ENCODE measurements at places on chromosomes 3 and 15.

GRCh38 chr3:114800272-114801031, 346.6 kb downstream of the ZBTB20 start:
- no peak for DNase-seq

DNA sequence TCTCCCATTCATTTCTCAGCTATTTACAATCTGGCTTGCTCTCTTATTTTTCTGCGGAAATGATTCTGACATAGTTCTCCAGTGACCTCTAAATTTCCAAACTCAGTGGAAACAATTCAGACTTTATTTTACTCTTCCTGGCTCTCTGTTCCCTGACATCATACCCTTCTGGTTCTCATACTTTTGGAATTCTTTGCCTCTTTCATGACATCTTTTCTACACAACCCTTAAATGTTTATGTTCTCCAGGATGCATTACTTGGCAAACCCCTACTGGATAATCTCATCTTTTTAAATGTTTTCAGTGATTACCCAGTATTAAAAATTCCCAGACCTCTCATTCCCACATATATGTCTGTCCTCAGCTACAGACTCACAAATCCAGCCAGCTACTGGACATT, 23.9 kb upstream of the PLSCR4 start:
- DNase-seq: no peak

GRCh38 chr3:174251681-174252080, 607.5 kb upstream of the NAALADL2 start:
- no peak for DNase-seq

DNA sequence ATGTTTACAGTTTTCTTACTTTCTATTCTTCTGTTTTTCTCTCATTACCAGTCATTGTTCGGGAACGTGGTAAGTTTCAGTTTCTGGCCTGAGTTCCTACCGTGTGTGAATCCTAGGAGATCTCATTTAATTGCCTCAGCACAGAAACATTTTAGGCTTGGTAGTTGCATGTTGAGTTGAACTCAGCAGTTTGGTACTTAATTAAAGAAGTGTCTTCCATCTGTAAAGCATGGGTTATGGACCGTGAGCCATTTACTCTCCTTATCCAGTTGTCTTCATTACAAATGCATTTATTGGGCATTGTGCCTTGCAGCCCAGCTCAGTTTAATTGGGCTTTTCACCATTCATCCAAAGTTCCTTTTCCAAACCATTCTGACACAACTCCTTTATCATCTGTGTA, 142.1 kb upstream of the CHRM5 start:
- DNase-seq: no peak

DNA sequence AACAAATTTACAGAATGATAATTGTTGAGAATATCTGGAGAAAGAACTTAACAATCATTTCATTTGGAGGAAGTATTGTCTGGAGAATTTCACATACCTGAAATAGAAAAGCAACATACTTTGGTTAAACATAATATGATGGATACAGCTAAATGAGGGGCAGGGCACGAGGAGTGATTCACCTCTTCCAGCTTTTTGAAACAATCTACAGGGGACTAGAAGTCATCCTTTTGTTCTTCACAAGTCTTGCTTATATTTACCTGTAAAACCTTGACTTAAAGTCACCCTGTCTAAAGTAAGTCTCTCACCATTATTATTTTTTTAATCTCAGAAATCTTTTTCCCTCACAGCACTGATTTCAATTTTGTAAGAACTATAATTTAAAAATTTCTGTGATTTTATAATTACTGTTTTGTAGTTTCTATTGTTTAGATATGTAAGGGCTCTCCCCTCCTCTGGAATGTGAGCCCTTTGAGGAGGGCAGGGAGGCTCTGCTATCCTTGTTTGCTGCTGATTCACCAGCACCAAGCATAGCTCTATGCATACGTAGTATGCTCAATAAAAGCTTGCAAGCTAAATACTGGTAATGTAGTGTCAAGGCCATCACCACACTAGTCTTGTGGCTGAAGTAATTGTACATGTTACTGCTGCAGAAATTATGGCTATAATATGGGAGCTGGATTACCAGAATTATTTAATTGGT, 193.9 kb upstream of the THRB start:
- no peak for DNase-seq

GRCh38 chr3:4340411-4341335, 37.5 kb downstream of the SETMAR start:
- no peak for DNase-seq

GRCh38 chr3:129612534-129613366, 6.3 kb upstream of the PLXND1 start:
- DNase-seq: no peak

DNA sequence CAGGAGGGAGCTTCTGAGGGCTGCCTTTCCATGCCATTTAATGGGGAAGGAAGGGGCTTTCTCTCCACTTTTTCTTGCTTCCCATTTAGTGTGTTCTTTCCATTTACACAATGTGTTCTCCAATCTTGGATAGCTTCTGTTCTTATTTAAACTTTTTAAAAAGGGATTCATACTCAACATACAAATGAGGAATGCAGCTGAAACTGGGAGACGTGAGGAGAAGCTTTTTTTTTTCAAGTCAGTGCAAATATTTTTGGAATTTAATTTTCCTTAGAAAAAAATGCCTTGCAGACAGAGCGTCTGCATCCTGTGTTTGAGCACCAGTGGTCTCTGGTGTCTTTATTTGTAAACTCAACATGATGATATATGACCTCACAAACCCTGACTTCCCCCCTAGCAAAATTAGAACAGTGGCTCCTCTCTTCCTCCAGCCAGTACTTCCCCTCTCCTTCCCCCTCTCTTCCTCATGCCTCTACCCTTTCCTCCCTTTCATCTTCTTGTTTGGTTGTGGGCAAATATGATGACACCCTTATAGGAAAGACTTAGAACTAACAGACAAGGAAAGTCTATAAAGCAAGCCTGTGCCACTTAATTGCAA, 48.1 kb upstream of the PCSK6 start:
- no peak for DNase-seq

GRCh38 chr3:81465510-81466200, 295.8 kb downstream of the GBE1 start:
- no peak for DNase-seq

DNA sequence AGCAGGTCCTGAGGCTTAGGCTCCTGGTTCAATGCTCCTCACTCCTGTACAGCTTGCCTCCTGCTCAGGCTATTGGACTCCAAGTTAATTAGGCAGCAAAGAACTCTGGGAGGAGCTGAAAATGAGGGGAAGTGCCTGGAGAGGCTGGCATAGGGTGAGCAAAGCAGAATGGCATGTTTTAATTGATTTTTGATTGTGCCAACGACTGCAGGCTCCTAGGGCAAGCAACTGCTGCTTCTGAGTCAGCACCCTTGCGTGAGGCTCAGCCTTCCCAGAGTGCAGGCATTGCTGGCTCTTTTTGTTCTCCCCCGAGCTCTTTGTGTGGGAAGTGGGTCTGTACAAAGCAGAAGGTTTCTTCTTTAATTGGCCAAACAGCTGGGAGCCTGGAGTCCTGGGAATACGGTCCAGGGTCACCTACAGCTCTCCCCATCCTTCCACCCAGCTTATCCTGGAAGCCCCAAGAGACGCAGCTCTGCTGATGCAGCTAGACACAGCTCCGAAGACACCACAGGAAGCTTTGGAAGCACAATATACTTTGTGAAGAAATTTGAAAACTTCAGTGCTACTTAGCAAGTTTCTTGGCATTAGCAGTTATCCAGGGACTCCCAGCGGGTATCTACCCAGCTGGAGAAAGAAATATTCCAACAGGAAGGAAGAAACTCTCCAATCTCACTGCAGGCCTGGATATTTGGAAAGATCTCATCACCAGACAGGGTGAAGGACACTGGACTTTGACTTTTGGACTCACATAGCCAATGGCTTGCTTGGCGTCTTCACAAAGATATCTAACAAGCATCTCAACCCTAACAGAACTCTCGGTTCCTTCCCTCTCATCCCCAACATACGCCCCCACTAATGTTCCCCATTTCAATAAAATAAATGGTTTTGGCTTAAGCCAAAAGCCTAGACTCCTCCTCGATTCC, 76.8 kb downstream of the BDH1 start:
- no peak for DNase-seq

DNA sequence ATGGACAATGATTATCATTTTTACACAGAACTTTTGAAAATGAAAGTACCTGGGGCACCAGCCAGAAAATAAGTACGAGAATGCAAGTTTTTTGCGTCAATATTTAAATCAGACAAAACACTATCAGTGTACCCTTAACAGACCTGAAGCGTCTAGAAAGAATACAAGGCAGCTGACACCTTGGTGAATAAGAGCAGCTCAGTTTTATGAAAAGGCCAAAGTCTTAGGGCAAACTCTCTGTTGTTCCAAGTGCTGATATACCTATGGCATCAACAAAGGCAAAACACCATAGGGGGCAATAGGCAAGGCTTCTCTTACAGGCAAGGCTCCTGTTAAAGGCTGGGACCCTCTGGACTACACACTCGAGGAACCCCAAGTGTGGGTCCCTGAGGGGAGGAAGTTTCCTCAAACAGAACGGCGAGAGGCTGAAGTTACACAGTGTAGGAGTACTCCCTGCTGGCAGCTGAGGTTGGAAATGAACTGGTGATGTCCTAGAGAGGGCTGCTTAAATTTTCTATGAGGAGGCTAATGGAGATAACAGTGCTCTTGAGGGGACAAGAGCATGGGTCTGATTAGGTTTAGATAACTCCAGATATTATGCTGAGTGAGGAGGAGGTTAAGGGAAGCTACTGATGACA, 291.0 kb downstream of the TIGIT start:
- no peak for DNase-seq

- peak; percentile 92 for DNase-seq
Measured at GRCh38 chr15:31347067-31347975, 20.7 kb downstream of the KLF13 start.

DNA sequence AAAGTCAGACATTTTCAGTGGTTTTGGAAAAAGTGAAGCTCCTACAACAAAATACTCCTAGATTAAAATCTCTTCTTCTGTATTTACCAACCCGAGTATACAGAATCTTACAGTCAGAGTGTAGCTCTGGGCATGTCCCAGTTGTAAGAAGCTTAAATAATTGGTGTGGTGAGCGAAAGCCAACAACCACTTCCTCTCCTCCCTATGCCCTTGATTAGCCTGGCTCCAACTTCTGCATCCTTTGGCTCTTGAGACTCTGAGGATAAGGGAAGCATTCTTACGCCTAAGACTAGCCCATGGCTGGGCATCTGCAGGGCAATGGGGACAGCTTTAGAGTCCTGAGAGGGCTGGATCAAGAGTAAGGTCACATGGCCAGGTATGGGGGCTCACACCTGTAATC, 25.5 kb downstream of the RFT1 start:
- DNase-seq: no peak

All from T-helper 2 cell (primary cell).